ENCODE measurements at places on chromosomes 3 and 15.

GRCh38 chr15:49946681-49947080 lies 172.4 kb downstream of the ATP8B4 start:
- no peak for DNase-seq

DNA sequence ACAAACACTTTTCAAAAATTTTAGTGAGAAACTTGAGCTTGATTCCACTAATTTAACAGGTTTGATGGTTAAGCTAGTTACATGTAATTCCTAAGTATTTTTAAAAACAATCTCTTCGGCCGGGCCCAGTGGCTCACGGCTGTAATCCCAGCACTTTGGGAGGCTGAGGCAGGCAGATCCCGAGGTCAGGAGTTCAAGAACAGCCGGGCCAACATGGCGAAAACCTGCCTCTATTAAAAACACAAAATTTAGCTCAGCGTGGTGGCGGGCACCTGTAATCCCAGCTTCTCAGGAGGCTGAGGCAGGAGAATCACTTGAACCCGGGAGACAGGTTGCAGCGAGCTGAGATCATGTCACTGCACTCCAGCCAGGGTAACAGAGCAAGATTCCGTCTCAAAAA lies 25.3 kb downstream of the TRA2B start:
- no peak for DNase-seq

GRCh38 chr3:71101014-71101413 lies 482.5 kb downstream of the FOXP1 start:
- DNase-seq, result no peak

GRCh38 chr3:114856835-114857234 lies 290.3 kb downstream of the ZBTB20 start:
- no peak for DNase-seq

DNA sequence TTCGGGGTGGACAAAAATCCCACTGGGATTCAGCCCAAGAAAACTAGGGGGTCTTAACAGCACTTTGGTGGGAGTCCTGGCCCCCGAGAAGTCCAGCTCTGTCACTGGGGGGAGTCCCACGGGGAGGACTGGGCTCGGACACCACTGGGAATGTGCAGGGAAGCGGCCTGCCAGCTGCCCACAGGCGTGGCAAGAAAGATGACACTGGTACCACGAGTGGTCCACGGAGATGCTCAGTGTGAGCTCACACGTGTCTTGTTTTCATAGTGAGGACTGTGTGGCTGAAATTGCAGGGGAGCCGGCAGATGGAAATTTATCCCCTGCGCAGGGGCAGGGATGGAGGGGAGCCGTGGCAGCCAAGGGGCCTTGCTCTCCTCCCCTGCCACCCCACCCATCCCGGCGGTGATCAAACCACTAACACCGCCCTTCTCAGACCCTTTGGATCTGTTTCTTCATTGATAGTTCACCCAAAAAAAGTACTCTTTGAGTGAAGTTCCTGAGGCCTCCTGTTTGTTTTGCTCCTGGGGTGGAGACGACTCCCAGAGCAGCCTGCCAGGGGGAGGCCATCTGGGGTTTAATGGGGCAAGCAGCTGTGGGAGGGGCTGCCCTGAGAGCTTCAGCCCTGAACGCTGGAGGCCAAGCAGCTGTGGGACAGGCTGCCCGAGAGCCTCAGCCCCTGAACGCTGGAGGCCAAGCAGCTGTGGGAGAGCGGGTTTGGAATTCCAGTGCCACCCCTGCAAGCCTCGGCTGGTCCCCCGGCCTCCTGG lies 130.9 kb downstream of the LRRK1 start:
- no peak for DNase-seq

- no peak for DNase-seq
Observed at GRCh38 chr15:42185801-42186200, 22.3 kb downstream of the VPS39 start.

DNA sequence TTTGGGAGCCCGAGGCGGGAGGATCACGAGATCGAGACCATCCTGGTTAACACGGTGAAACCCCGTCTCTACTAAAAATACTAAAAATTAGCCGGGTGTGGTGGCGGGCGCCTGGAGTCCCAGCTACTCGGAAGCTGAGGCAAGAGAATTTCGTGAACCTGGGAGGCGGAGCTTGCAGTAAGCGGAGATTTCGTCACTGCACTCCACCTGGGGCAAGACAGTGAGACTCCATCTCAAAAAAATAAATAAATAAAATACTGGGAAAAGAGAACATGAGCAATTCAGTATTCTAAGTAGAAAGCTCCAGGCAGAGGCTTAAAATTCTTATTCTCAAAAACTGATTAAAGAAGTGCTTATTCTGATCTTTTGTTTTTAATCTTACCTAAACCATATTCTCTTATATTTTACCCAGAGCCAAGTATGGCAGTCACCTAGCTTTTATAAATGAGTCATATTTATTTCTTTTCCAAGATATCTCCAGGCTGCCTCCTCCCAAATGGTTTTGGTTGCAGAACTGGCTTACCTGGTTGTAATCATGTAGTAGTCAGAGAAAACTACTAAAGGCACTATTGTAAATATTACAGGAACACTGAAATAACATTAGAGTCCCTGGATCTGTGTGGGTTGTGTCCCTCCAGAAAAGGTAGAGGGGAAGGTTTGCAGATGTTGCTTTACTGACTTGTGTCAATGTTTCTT lies 45.8 kb upstream of the DYNC1LI1 start:
- no peak for DNase-seq

DNA sequence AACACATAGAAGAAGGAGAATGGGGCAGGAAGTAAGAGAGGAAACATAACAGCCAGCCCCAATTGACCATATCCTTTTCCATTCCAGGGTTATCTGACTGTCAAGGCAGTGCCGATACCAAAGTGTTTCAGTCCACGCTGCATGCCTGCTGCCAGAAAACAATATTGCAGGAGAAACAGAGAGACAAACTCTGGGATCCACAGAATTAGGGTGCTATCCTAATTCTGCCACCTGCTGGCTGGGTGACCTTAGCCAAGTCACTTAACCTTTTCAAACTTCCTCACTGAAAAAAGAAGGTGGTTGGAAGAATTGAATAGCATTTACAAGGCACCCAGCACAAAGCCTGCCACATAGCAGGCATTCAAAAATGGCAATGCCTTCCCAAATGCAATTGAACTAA lies 32.0 kb downstream of the GLB1 start:
- peak; percentile 64 for DNase-seq

GRCh38 chr3:54274607-54275006 lies 152.3 kb downstream of the CACNA2D3 start:
- DNase-seq, result no peak

DNA sequence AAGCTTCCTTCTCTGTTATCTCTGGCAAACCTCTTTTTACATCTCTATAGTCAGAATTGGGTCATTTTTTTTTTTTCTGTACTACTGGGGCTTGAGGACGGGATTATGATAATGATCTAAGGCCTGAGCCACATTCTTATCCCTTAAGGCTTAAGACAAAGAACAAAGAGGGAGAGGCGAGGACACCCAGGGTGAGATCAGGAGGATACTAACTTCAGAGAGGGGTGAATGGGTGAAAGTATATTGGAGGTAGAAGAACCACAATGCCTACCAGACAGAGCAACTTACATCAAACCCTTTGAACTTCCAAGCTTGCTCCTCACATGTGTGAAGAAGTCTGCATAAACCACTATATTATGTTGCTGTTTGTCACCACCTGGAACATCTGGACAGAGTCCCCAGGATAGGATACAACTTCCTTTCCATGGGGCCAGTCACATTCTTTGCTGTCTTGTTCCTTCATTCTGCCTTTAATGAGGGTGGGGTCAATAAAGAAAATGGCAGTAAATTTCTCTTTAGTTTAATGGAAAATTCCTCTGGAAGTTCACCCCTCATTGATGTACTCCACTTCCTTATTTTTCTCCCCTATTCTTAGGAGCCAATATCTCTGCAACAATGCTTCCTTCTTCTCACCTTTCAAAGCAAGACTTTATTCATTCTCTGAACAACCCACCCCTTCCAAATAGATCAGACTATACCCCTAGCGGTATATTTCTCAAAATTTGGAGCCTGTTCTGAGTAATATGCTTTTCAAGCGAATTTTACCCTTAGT lies 9.1 kb upstream of the PDCD6IP start:
- no peak for DNase-seq

DNA sequence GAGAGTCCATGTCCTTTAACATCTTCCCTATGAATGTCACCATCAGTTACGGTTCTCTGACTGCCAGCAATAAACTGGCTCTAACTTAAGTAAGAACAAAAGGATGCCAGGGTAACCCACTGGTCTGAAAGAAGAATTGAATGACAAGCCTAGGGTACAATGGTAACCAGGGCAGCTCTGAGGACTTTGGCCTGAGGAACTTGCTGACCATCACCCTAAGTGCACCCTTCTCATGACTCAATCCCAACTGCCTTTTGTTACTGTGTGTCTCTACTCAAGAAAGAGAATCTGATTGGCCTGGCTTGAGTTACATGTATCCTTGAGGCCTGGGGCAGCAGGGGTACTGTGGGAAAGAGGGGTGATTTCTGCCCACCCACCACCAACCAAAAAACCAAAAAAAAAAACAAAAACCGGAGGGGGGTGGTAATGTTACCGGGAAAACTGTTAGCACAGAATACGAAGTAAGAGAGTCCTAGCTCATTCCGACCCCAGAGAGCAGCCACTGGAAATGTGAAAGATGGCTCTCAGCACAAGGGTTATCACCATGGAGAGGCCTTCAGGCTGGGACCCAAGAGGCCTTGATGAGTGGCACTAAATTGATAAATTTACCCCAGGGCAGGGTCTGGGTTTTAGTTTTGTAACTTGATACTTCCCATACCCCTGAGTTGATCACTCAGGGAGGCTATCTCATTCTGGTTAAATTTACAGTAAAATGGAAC lies 9.3 kb upstream of the SLC28A1 start:
- DNase-seq, result no peak

DNA sequence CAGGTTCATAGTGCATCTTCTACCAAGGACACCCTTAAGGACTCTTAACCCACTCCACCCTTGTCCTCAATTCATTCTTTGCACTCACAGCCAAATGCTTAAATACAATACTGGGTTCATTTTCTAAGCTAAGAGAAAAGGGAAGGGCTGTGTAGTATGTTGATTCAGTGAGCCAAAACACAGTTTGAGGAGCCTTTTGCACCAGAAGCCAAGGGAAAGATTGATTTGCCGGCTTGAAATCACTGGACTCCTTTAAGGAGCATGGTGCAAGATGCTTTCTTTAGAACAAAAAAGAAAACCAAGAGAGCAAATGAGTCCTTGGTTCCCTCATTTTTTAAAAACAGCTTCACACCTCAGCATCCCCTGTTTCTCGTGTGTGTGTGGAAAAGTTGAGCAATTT lies 47.8 kb downstream of the BOC start:
- no peak for DNase-seq

DNA sequence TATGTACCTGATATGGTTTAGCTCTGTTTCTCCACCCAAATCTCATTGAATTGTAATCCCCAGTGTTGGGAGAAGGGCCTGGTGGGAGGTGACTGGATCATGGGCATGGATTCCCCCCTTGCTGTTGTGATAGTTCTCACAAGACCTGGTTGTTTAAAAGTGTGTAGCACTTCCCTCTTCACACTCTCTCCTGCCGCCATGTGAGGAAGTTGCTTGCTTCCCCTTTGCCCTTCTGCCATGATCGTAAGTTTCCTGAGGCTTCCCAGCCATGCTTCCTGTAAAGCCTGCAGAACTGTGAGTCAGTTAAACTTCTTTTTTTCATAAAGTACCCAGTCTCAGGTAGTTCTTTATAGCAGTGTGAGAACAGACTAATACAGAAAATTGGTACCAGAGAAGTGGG lies 93.1 kb downstream of the C3orf70 start:
- DNase-seq, result no peak

- DNase-seq, result no peak
Observed at GRCh38 chr3:47578691-47579632, at the start of gene CSPG5. Gene CSPG5 (minus strand): TSS chr3:47578865. CDS start chr3:47578693, 172 bp downstream.

All from T-helper 2 cell (primary cell).